ENCODE measurements at places on chromosomes 1 and 21.

- DNase-seq: no peak
These were observed 59.5 kb downstream of the KCNN3 start for GRCh38 chr1:154810571-154810970.

DNA sequence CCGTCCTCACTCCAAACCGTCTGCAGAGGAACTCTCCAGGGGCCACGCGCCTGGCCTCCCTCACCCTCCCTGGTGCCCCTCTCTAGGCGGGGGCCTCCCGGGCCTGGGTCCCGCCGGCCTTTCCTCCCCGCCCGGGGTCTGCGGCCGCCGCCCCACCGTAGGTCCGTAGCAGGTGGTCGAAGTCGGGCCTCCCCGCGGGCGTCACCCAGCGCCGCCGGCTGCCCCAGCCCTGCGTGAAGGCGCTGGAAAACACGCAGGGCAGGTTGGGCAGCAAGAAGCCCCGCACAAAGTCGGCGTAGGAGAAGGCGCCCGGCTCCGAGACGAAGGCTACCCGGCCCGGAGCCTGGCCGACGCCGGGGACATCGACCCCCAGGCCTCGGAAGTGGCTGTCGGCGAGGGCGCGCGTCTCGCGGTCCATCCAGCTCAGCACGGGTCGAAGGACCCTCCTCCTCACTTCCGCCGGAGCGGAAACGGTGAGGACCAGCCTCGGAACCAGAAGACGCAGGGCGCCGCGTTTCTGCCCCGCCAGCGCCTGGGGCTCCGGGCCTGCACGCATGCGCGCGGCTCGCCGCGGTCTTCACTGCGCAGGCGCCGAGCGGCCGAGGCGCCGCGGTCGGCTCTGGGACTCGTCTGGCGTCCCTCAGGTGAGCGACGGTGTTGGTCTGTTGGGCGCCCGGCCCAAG, at the start of the genes JMJD4 and SNAP47:
TSS of gene JMJD4 (minus strand) at position 447 of the 683 bp plus-strand sequence. CDS start at position 418, 29 bp downstream.
TSS of gene SNAP47 (plus strand) at position 580 of the 683 bp plus-strand sequence. CDS start 12,302 bp downstream, outside the sequence.
- DNase-seq: peak; percentile 68

DNA sequence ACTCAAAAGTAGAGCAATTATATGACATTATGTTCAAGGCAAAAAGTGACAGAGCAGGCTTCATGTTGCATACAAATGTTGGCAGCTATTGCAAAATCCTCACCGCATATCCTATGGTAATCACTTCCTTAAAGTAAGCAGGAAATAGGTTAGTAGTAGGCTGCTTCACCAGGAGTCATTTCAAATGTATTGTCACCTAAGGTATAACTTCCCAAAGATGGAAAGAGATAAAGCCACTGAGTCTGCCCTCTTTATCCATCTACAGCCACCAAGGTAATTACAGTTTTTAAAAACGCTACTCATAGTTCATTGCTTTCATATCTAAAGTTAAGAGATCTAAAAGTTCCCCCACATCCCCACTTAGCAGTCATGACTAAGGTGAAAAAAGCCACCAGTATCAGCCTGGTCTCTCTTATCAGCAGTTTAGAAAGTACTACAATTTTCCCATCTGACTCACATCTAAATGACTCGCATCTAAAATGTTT, 31.6 kb upstream of the UBE2U start:
- DNase-seq: no peak

DNA sequence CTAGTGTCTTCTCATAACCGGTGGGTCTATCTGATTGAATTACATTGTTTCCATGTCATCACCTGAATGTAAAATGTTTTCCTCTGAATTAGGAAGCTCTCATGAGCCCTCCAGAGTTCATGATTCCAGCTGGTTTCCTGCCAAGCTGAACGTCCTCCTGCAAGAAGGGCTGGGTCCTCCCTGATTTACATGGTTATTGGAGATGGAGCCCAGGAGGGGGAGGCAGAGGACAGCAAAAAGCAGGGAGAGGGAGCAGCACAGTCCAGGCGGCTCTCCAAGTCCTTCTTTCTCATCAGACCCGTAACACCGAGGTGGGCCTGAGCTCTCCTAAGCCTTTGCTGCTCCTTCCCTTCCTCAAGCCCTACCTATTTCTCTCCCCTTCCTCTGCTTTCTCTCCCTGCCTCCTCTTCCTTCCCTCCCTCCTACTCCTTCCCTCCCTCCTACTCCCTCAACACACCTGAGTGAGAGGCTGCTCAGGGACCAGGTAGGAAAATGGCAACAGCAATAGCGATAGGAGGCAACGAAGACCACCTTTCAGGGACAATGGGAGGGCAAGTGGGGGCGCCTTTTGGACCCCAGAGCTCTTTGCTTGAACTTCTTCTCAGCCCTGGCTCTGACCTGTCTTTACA, 265.9 kb downstream of the PRDM2 start:
- DNase-seq: no peak

- DNase-seq: no peak
These were observed 14.6 kb downstream of the TEX38 start for GRCh38 chr1:46686255-46686654.

GRCh38 chr1:244952280-244952933, 88.1 kb upstream of the HNRNPU start:
- no peak for DNase-seq

- DNase-seq: no peak
These were observed 387.6 kb downstream of the PCP4 start for GRCh38 chr21:40254540-40255465.

GRCh38 chr1:228385232-228385631, 21.4 kb downstream of the TRIM11 start:
- no peak for DNase-seq

- no peak for DNase-seq
These were observed 7.0 kb upstream of the BMP8B start for GRCh38 chr1:39795651-39796050.

GRCh38 chr1:179126338-179127060, 44.6 kb downstream of the TOR3A start:
- DNase-seq: no peak

DNA sequence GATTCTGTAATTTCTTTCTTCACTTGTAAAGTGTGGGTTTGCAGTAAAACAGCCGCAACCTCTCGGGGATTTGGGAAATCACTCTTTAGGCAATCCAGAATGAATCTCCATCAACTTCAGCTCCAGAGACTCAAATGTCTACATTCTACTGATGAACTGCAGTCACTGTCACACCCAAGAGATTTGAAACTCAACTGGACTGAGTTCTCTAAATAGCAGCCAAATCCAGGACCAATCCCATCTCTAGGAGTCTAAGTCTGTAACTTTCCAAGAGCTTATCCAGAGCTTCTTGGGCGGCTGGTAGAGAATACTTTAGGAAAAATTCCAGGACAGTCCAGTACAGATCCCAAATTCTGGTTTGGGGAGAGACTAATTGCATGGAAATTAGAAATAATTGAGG, 62.9 kb downstream of the ADAMTS1 start:
- no peak for DNase-seq

DNA sequence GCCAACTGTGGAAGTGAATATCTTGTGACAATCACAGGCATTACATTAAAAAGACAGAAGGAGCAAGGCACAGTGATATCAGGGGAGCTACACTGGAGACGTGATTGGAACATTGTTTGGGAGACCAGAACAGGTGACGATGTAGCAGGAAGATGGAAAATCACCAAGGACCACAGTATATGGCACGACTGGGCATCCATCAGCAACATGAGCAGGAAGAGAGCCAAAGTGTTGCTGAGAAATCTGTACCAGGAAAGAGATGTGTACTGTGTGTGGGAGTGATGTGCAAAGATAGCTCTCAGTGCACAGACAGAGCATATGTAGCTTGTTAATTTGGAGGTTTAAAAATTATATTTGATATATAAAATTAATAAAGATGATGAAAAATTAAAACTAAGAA, 790.6 kb upstream of the ADGRL2 start:
- DNase-seq: no peak

GRCh38 chr1:31413405-31414001, 490 bp downstream of the SERINC2 start:
- peak; percentile 8 for DNase-seq

DNA sequence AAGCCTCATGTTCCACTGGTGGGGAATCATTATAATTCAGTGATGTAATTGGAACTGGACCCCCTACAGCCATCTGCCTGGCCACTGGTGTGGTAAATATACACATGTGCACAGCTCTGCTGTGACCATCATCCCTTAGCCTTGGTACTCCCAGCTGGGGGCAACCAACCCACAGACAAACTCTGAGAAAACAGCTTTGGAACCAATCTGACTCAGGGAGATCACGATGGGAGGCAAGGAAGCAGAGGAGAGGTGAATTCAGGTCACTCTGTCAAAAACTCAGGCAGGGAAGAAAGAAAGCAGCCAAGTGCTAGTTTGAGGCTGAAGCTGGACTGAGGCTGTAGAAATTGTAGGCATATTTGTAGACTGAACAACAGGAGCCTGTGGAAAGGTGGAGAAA, 197.8 kb upstream of the GALNT2 start:
- DNase-seq: no peak

GRCh38 chr1:44497422-44498170, 92.5 kb downstream of the RNF220 start:
- no peak for DNase-seq

DNA sequence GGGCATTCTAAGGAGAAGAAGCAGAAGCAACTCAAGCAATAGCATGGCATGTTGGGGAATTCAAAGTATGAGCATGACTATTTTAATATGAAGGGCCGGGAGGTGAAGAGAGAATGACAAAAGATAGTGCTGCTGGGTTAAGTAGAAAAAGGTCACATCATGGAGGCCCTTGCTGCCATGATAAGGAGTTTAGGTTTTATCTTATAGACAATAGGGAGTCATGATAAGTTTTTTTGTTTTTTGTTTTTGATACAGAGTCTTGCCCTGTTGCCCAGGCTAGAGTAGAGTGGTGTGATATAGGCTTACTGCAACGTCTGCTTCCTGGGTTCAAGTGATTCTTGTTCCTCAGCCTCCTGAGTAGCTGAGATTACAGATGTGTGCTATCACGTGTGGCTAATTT, 3.1 kb downstream of the BNIPL start:
- no peak for DNase-seq

- DNase-seq: no peak
These were observed 57.9 kb downstream of the RABGAP1L start for GRCh38 chr1:174217248-174217647.

DNA sequence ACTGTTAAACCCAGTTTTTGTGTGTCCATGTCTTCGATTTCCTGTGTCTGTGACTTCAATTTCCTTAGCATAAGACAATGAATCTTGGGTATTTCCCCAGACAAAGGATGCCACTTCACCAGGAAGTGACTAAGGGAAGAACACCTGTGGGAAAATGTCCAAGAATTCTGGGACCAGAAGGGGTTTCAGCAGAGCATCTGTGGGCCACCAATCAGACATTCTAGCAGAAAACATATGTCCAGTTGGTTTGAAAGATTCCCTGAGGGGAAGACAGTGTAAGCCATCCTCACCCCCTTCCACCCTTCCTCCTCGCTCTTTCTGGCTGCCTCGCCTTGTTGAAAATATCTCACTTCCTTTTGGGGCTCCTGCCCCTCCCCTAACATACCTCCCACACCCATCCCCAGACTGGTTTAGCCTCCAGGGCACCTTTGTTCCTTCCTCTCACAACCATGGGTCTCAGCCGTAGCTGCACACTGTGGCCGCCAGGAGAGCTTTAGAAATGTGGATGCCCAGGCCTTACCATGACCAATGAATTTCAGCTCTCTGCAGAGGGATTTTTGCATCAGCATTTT, 25.5 kb upstream of the IFNAR1 start:
- no peak for DNase-seq

- DNase-seq: no peak
These were observed 4.7 kb downstream of the OR2B11 start for GRCh38 chr1:247453245-247453644.

- no peak for DNase-seq
These were observed 455.3 kb downstream of the KCNT2 start for GRCh38 chr1:196152975-196153374.

- DNase-seq: no peak
These were observed 103.0 kb downstream of the LAMC2 start for GRCh38 chr1:183289051-183289496.

GRCh38 chr21:24163539-24163938, 1443.7 kb downstream of the MRPL39 start:
- no peak for DNase-seq

- no peak for DNase-seq
These were observed 449.0 kb downstream of the MATN1 start for GRCh38 chr1:30274173-30274970.

DNA sequence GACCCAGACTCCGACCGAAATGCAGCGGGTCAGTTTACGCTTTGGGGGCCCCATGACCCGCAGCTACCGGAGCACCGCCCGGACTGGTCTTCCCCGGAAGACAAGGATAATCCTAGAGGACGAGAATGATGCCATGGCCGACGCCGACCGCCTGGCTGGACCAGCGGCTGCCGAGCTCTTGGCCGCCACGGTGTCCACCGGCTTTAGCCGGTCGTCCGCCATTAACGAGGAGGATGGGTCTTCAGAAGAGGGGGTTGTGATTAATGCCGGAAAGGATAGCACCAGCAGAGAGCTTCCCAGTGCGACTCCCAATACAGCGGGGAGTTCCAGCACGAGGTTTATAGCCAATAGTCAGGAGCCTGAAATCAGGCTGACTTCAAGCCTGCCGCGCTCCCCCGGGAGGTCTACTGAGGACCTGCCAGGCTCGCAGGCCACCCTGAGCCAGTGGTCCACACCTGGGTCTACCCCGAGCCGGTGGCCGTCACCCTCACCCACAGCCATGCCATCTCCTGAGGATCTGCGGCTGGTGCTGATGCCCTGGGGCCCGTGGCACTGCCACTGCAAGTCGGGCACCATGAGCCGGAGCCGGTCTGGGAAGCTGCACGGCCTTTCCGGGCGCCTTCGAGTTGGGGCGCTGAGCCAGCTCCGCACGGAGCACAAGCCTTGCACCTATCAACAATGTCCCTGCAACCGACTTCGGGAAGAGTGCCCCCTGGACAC, 534 bp downstream of the C1orf56 start:
- peak; percentile 30 for DNase-seq

- no peak for DNase-seq
These were observed 79.9 kb downstream of the CD247 start for GRCh38 chr1:167438171-167439138.

GRCh38 chr1:21550097-21550496, 40.9 kb downstream of the ALPL start:
- DNase-seq: no peak

DNA sequence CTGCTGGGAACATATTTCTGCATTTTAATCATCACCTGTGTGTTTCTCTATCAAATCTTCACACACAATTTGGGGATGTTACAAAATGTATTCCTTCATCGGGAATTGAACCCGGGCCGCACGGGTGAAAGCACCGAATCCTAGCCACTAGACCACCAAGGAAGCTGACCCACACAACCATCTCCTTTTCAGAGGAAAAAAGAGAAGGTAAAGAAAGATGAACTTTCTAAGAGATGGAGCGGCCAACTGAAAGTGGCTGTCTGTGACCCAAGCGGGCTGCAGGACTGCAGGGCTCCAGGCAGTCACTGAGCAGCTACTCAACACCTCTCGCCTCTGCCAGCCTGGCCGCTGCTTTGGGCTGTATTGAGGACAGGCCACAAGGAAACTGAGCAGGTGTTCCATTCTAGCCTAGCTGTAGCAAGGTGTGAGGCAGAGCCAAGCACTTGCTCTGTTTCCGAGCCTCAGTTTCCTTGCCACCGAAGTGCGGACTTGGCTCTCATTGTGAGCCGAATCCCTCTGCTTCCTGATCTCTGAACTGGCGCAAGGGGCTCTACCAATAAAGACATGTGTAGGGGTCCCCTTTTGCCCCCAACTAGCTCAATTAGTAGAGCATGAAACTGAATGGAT, 156.9 kb upstream of the NBPF11 start:
- DNase-seq: no peak
